Activated CD8-positive, alpha-beta T cell treated with anti-CD3 and anti-CD28 coated beads for 36 hours (primary cell): ENCODE measurements at places on chromosomes 4 and X. TPM values are rescaled to one million over a fixed set of nuclear protein-coding genes. Genes with fewer than 3 reads are reported as not detected.

Gene CAPN6
- total RNA-seq = not detected

Gene EGFL6
- total RNA-seq = 2.7 TPM

- no peaks in the 10 kb centered on the region for H3K36me3 ChIP-seq
- H3K4me3 ChIP-seq = no peak overlapping the region
- DNase-seq = no peak
- peaks cover 51% of the 10 kb centered on the region for H3K4me1 ChIP-seq
- no peak overlapping the region for H3K27ac ChIP-seq
Measured at GRCh38 chr4:2292646-2293108, 30.8 kb upstream of the MXD4 start.

GRCh38 chrX:115174548-115174947 is 14.7 kb upstream of the RBMXL3 start:
- H3K4me3 ChIP-seq = no peak overlapping the region
- H3K4me1 ChIP-seq = no peaks in the 10 kb centered on the region
- no peaks in the 10 kb centered on the region for H3K36me3 ChIP-seq

GRCh38 chr4:111546881-111547280 is 598.4 kb upstream of the FAM241A start:
- no peak for DNase-seq
- H3K27me3 ChIP-seq = no peaks in the 10 kb centered on the region
- H3K4me1 ChIP-seq = no peaks in the 10 kb centered on the region

DNA sequence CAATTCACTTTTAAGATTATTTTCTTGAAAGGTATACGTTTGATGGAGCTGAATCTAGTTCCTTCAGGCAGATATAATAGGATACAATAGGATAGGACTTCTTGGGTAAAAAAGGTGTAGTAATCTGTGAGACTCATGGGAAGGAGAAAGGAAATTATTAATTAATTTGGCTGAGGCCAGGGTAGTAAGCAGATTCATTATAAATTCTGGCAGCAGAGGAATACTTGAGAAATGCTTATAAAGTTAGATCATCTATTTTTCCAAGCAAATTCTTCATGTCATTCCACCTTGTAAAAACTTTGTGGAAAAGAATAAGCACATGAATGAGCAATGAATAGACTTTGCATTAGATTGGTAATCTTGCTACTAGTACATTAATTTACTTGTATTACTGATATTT is 46.9 kb downstream of the GYPE start:
- H3K27ac ChIP-seq = no peak overlapping the region
- H3K4me3 ChIP-seq = no peak overlapping the region
- H3K4me1 ChIP-seq = no peaks in the 10 kb centered on the region
- DNase-seq = no peak
- H3K36me3 ChIP-seq = no peaks in the 10 kb centered on the region

DNA sequence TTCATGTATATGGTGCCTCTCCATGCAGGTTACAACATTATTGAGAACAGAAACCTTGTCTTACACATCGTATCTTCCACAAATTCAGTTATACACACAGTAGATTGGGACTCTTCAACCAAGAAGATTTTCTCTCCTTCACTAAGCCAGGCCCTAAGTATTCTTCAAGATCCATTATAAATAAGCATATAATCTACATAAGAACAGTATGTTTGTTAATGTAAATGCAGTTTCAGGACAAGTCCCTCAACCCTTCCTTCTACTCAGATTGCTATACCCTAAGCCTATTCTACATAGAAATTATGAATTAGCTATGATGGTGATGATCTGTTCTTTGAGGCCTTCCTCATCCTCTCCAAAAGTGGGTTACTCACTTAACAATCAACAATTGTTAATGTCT is 41.2 kb downstream of the COL4A6 start:
- no peak overlapping the region for H3K27ac ChIP-seq
- H3K27me3 ChIP-seq = no peaks in the 10 kb centered on the region
- no peaks in the 10 kb centered on the region for H3K4me1 ChIP-seq
- no peaks in the 10 kb centered on the region for H3K36me3 ChIP-seq

DNA sequence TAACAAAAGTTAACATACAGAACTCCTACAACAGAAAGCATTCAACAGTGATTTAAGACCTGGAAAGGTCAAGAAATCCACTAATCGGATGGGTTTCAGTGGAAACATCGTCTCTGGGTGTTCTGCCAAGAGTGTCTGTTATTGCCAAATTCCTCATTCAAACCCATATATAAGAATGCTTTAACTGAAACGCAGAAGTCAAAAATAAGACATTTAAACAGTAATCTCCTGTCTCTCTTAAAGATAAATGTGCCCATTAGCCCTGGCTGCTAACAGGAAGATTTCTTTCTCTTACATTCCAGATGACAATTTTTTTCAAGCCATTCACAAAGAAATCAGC is 31.5 kb downstream of the DCTD start:
- H3K4me1 ChIP-seq = no peaks in the 10 kb centered on the region
- no peak overlapping the region for H3K27ac ChIP-seq
- DNase-seq = no peak

DNA sequence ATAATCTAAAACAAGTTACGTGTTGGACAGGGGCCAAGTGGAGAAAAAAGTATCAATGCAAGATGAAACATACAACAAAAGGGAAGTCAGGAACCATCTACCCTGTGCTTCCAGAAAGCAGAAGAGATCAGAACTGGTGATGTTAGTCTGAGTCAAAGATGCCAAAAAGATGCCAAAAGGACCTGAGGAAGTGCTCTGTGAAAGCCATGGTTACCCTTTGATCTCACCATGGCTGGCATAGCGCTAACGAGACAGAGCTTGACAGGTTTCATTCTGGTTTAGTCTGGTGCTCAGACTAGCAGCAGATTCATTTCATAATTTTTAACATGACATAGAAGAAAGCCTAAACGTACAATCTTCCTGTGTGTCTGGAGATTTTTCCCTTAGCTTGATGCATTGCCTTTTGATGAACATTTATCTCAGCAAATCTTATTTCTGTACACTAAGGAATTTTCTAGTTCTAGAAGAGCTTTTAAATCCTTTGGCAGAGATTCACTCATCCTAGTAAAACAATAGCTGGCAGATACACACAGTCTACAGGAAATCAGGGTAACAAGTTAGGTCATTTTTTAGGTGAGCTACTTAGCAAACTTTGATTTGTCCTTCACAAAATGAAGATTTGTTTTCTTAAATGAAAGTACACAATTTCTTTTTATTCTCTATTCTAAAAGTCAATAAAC is 87.7 kb downstream of the COL25A1 start:
- H3K4me1 ChIP-seq = no peaks in the 10 kb centered on the region
- DNase-seq = no peak
- H3K27me3 ChIP-seq = no peaks in the 10 kb centered on the region
- H3K36me3 ChIP-seq = no peaks in the 10 kb centered on the region

DNA sequence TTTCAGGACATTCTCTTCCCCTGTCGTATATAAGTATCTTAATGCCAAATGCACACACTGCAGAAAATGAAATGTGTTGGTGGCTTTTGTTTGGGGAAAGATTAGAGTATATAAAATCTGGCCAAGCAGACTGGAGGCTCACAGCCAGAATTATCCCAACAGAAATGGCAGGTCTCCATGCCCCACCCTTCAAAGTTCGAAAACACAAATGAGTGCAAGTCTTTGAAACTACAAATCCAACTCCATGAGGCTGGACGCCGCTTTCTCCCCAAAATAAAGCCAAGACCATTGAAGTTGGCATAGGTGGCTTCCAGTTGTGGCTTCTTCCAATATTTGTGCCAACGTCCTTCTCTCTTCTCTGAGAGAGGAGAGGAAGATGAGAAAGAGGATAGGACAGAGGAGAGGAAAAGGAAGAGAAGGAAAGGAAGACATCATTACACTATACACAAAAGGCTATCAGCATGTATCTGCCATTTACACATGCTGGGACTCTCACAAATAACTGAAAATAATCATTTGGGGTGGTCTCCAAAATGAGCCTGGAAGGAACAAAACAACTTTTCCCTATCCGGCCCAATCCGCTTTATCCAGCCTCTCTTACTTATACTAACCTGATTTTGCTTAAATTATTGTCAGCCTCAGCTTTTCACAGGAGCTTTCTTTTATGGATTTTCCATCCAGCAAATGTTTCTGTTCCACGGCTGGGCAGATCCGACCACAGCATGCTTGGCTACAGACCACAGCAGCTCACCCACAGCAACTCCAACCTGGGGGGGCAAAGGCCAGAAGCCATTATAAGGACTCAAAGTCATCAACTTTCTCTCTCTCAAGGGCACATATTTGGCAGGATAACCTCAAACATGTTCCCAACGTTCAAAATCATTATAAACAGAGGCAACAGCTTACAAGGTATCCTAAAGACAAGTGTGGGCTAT is 71.7 kb downstream of the APBB2 start:
- DNase-seq = no peak
- H3K27me3 ChIP-seq = peaks cover 2% of the 10 kb centered on the region
- no peaks in the 10 kb centered on the region for H3K36me3 ChIP-seq

GRCh38 chrX:41796577-41796976 is 72.6 kb downstream of the GPR82 start:
- peaks cover 32% of the 10 kb centered on the region for H3K4me1 ChIP-seq
- H3K36me3 ChIP-seq = peaks cover 3% of the 10 kb centered on the region
- peak overlapping the region; percentile 69 for H3K27ac ChIP-seq
- no peaks in the 10 kb centered on the region for H3K27me3 ChIP-seq
